ENCODE measurements at places on chromosomes 5 and 9.

DNA sequence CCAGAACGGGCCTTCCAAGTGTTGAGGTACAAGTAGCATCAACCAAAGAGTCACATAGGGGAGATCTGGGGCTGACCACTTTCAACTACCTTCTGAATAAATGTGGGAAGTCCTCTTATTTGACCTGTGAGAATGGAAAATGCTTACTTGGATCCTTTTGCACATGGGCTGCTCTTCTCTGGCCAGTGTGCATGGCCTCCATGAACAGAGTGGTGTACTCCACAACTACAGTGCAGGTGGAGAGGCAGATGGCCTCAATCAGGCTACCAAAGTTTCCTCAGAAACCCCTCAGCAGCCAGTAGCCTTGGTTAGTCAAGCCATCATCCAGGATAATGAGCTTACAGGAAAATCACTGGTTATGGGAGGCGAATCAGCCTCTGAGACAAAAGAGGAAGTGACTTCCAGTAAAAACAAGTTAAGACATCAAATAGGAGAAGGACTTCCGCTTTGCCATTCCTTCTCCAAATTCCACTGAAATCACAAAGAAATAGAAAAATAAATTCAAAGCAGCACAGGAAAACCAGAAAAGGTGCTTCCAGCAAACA, 18.3 kb upstream of the FCHO2 start:
- no peak for DNase-seq

DNA sequence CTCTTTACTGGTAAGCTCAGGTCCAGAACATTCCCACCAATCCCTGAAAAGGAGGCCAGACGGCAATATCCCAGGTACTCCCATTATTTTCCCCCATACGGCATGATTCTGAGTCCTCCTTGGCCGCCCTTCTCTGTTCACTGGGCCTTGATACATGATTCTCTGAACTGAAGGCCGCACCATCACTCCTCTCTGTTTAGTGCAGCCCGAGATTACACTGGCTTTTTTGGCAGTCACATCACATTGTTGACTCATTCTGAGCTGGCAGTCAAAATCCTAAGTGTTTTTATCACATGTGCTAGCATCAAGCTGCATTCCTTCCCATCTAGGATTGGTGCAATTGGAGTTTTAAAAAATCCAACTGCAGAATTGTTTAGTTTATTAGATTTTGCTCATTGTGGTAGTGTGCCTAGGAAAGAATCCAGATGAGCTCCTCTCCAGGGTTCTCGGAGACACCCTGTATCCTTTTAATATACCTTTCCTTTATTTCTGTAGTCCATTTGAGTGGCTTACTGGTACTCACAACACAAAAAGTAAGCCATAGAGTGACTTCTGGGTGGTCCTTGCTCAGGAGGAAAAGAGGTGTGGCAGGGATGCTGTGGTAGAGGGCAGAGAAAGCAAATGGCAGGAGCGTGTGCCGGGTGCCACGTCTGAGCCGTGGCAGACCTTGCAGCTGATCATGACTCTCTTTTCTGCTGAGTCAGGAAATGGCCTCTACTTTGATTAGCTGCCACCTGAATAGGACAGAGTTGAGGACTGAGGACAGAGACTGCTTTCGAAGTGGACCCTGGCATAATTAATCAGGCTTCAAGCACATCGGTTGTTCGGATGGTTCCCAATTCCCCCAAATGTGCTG, 121.1 kb upstream of the IL12B start:
- DNase-seq, result no peak

DNA sequence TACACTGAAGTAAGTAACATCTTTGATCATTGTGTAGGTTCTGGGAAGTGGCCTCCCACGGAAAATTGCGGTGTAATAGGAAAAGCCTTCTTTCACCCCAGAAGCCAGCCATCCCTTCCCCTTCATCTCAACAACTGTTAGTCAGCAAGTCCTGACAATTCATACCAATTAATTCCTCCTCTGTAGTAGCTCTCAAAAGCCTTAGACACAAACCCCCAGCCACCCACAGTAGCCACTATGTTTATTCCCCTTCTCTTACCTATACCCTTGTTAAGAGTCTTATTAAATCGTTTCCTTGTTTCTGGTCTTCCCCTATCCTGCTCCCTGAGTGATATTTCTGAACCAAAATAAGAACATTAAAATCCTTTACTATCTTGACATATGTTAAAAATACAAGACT, 143.6 kb downstream of the PCSK5 start:
- DNase-seq, result no peak

- DNase-seq, result no peak
Measured at GRCh38 chr5:151238303-151238741, 14.4 kb upstream of the CCDC69 start.

- DNase-seq, result no peak
Measured at GRCh38 chr9:8096091-8096490, 296.5 kb upstream of the DMAC1 start.

DNA sequence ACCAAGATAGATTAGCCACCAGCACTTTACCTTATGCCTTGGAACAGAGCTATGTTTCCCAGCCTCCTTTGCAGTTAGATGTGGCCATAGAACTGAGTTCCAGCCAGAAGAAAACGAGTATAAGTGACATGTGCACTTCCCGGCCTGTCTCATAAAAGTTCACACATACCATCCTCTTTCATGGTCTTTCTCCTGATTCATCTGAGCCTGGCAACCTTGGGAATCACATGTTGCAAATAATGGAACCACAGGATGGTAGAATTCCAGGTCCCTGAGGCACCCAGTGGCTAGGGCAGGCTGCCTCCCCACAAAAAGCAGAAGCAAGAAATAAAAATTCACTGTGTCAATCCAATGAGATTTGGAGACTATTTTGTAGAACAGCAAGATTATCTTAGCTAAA, 128.1 kb downstream of the PDE4D start:
- DNase-seq, result no peak

DNA sequence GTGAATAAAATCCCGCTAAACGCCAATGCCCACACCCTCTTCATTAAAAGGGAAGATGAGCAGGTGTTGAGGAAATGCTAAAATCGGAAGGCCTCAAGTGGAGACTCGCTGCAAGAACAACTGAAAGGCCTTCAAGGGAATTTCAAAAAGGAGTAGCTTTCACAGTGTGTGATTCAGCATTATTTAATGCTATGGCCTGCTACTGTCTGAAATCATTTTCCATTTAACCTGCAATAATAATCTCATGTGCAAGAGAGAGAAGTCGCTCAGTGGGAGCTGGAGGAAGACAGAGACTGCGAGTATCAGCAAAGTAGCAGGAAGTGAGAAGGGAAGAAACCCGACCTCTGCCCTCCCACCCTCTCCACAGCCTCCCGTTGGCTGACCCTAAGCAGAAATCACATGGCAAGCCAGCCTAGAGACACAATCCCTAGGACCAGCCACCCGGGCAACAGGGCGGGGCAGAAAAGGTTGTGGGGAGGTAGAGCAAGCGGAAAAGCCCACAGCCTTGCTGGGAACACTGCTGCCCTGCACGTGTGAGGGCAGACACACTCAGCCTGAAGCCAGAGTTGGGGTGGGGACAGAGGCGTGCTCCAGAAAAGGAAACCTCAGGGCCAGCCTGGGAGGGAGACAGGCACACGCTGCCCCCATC, 39.9 kb upstream of the CTSL start:
- DNase-seq, result no peak

- no peak for DNase-seq
Measured at GRCh38 chr9:90795871-90796317, 5.7 kb upstream of the SYK start.

- no peak for DNase-seq
Measured at GRCh38 chr9:77876590-77876989, 155.0 kb downstream of the GNAQ start.

GRCh38 chr5:162067655-162068411, at the start of gene GABRG2:
Gene GABRG2, plus strand, starts transcription at chr5:162067773. Its CDS starts 227 bp downstream, at chr5:162068000.
- no peak for DNase-seq

DNA sequence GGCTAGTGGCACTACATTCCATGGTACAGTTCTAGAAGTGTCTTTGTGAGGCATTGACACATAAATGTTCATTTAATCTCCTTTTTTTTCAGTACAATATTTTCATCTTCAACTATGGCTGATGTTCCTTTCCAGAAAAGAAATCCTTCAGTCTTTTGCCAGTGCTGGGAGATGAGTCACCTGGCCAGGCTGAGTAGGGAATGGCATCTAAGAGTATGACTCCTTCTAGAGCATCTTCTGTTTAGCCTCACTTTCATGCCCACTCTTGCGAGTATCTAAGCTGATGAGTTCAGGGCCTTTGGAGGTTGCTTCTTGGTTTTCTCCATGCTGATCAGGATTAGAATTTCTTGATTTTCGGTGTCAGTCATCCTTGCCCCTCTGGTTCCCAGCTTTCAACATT, 124.4 kb downstream of the SLC28A3 start:
- no peak for DNase-seq

GRCh38 chr5:167633931-167634341, 657.5 kb upstream of the WWC1 start:
- no peak for DNase-seq

DNA sequence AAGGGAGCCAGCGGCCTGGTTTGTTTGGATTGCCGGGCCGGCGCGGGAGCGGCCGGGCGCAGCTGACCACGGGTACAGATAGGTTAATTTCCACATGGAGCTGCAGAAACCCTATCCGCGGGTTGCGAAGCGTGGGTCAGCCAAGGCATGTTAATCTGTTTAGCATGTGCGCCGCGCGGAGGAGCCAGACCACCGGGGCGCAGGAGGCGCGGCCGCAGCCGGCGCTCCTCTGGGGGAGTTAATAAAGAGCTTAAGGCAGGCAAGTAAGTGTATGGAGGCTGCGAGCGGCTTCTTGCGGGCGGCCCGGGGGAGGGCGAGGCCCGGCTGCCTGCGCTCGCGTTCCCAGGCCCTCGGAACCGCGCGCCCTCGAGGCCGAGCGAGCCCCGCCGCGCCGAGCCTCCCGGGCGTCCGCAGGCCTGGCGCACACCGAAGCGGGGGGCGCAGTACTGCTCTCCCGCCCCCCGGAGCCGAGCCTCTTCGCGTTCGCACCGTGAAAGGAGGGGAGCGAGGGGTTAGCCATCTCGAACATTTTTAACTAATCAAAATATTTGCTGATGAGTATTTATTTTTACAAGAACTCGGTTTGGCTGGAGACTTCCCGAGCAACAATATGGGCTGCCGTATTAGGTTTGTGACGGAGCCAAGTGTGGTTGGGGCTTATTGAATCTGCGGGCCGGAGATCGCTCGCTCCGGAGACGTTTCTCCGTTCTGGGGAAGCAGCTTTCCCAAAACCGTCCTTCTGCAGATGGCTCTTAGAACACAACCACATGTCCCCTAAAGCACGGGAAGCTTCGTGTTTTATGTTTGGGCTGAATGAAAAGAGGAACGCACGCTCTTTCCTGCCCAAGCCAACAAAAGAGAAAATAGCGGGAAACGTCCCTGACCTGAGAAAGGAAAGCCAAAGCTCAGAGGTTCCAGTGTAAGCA, 28.8 kb downstream of the FOXD1 start:
- DNase-seq, result no peak

DNA sequence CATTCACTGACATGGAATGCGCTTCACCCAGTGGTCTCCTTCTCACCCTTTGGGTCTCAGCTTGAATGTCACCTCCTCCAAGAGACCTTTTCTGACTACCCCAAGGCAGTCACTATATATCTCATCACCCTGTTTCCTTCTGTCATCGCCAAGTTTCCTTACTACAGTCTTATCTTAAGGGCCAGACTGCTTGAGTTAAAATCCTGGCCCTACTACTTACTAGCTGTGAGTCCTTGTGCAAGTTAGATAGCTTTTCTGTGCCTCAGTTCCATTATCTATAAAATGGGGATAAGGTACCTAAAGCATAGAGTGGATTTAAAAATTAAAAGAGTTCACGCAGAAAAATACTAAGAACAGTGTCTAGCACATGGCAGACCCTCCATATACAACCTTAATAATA, 132.4 kb downstream of the GABBR2 start:
- no peak for DNase-seq

- DNase-seq, result no peak
Measured at GRCh38 chr9:37922363-37923117, 18.6 kb upstream of the SLC25A51 start.

- DNase-seq, result no peak
Measured at GRCh38 chr9:86867804-86868313, 79.4 kb downstream of the GAS1 start.

GRCh38 chr9:126704157-126704891, 90.6 kb downstream of the LMX1B start:
- DNase-seq, result peak; percentile 15

- DNase-seq, result no peak
Measured at GRCh38 chr9:100803956-100804355, 224.6 kb upstream of the PLPPR1 start.

- DNase-seq, result no peak
Measured at GRCh38 chr9:28692012-28692411, 1118.7 kb upstream of the C9orf72 start.

DNA sequence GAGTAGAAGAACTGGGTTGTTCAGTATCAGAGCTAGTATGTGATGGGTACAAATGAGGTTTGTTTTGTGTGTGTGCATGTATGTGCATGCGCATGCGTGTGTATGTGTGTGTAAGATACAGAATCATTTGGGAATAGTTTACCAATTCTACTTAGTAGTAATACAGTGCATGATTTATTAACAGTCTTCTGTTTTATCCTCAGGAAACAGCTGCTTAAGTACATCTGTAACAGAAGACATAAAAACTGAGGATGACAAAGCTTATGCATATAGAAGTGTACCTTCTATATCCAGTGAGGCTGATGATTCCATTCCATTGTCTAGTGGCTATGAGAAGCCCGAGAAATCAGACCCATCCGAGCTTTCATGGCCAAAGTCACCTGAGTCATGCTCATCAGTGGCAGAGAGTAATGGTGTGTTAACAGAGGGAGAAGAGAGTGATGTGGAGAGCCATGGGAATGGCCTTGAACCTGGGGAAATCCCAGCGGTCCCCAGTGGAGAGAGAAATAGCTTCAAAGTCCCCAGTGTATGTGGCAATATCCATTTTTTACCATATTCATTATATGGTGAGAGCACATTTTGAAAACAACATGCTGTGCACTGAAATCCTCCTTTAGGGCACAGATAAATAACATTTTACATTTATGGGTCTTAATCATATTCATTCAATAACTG, 228.5 kb downstream of the KDM4C start:
- no peak for DNase-seq

DNA sequence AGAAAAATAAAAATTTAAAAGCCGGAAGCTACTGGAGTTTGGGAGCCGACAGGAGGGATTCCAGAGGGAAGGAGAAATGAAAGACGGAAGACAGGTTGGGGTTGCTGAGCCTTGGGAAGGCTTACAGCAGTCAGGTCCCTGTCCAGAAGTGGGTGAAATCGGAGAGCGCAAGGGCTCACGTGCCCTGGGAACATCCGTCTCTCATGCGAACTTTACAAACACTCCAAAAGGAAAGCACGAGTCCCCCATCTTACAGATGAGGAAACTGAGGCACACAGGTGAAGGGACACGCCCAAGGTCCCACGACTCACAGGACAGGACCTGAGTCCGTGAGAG, 347 bp upstream of the OLFML2A start:
- no peak for DNase-seq

- DNase-seq, result no peak
Measured at GRCh38 chr9:26687421-26687820, 205.2 kb downstream of the CAAP1 start.

DNA sequence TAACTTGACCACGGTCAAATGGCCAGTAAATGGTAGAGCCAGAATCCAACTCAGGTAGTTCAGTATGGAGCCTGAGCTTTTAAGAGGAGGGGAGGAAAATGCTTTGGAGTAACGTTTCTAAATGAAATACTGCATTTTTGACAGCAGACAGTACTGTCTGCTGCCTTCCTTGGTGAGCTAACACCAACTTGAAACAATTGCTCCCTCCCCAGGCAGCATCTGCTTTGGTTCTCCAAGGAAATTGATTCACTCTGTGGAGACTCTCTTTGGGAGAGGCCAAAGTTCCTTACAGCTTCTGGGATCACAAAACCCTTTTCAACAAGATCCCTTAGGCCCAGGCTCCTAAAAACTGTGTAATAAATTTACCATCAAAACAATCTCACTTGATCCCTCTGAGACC, 75.2 kb upstream of the SSBP2 start:
- no peak for DNase-seq

All from LoVo (cell line).